ENCODE measurements at places on chromosomes 2 and 18.

- no peak for DNase-seq
Observed at GRCh38 chr18:58911766-58912165, 47.1 kb downstream of the ZNF532 start.

- no peak for DNase-seq
Observed at GRCh38 chr2:150129921-150130575, 357.4 kb downstream of the RND3 start.

DNA sequence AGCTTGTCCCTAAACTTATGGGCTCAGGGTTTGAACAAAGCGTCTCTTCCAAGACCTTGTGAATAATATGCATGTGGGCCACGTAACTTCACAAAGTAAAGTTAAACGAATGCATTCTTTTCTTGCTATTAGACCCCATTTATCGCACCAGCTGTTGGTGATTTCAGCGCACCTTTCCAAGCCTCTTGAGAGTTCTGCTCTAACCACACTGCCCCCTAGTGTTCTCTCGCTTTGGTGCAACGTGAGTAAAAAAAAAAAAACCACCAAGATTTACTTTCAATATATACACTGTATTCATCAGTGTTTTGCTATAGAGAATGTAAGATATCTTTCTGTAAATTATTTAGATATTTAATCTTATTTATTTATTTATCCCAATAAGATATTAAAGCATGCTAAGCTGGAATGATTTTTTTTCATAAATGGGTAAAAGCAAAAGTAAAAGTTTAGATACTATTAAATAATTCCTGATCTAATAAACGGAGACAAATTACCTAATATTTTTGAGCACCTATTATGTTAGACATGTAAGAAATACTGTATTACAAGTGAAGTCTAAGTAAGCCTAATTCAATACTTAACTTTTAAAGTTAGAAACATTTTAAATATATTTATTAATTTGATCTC lies 459.5 kb downstream of the DLGAP1 start:
- peak; percentile 24 for DNase-seq

DNA sequence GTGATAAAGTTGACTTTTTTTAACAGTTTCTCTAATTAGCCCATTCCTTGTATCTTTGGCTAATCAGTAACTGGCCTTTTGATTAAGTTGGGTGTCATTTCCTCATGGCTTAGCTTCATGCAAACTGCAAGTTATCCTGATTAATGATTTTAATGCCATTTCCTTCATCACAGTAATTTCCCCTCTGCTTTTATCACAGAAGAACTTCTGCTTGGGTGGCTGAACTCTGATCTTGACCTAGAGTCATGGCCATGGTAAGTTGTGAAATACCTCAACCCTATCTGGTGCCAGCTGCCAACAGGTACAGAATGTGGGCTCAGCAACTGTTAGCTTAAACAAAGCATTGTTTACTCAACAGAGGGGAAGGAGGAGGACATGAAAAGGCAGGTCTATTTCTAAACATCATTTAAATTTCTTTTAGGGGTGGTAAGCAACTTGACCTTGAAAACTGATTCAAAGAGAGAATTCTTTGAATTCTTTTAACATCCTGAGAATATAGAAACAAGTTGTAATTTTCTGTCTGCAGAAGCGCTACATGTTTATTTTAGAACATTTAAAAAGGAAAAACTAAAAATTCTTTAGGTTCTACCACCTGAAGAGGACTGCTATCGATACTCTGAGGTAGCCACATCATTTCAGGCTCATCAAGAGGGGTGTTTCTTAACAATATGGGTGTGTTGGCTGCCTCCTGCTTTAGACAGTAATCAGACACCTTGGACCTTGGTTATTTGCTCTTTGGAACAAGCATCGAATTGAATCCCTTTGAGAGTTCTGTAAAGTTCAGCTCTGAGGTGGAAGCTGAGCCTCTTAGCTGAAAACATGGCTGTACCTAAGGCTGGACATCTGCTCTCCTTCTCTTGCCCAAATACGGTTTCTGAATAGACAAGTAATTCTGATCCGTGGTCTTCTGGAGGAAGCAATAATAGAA lies 39.7 kb downstream of the ANXA4 start:
- DNase-seq: no peak

- DNase-seq: no peak
Observed at GRCh38 chr2:194363878-194364277, 1293.1 kb upstream of the SLC39A10 start.

DNA sequence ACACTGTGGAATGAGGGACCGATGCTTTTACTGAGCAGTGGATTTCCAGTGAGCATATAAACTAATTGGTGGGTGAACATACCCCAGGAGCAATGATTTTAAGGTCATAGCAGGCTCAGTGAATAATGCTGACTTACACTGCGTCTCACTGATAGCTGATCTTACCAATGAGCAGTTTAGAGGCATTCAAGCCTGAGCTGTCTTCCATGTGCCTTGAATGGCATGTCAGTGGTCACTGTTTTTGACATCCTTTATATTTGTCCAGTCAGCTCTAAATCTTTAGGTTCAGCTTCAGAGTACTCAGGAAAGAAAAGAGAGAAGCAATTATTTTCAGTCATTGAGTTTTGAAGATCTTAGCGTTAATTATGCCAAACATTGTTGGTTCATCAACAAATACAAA lies 88.3 kb downstream of the CAMKMT start:
- DNase-seq: no peak

DNA sequence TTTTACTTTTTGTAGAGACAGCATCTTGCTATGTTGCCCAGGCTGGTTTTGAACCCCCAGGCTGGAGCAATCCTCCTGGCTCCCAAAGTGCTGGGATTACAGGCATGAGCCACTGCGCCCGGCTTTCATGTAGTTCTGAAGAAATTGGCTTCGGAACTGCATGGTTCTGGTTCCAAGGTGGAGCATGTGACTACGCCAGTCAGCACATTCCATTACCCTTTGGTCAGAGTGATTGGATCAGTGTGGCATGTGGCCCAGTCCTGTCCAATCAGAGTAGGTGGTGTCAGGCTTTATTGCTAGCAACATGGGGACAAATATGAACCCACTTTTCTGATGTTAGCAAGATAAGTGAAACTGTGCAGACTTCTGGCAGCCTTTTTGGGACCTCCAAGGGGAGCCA lies 16.3 kb upstream of the ATOH8 start:
- DNase-seq: no peak

DNA sequence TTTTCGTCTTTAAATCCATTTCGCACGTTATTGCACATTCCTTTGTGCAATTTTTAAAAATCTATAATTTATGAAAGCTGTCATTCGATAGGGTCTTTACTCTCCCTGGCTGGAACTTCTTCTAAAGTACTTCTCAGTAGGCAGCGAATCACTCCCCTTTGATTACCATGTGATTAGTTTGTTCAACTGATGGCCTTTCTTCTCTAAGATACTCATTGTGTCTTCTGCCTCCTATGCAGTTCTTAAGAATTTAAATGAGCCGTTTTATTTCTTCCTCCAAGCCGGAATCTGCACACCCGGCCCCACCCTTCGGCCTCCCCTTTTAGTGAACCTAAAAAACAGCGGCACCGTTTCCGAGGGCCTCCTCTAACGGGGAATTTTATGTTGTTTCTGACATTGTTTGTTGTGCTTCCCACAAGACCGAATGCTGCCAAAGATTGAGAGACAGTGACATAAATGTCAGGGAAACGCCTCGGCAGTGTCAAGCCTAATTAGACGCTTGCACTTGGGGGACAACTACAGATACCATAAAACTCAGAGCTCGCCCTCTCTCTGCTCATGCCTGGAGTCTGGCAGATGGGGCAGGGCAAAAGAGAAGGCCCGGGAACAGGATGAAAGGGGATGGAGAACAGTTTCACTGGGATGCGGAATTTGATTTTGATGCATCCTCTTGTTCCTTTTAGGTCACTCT lies 255.3 kb downstream of the BCL11A start:
- DNase-seq: no peak

- no peak for DNase-seq
Observed at GRCh38 chr2:31420936-31421335, 6.4 kb upstream of the XDH start.

- no peak for DNase-seq
Observed at GRCh38 chr2:43648994-43649701, 12.1 kb downstream of the PLEKHH2 start.

- DNase-seq: no peak
Observed at GRCh38 chr18:9802175-9803062, 83.4 kb upstream of the TXNDC2 start.

DNA sequence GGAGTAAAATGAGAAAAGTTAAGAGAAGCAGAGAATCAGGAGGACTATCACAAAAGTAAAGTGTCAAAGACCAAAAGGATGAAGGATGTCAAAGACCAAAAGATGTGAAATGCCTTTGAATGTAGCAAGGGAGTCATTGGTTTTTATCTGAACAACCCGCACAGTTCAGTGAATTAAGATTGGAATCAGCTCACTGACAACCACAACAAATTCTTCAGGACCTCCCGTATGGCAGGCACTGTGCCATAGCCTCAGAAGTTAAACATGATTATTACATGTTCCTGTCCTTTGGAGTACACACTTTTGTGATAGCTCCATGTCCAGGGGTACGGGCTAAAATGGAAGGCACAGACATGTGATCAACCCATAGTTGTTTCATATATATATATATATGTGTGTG lies 5.0 kb upstream of the TXNL1 start:
- DNase-seq: no peak
